ENCODE measurements at places on chromosomes 5 and 9.
A peak's percentile ranks its signal among the peaks of the same experiment; 100 is the strongest.

- peak; percentile 80 for DNase-seq
Measured at GRCh38 chr9:120571443-120572257, 8.3 kb downstream of the CDK5RAP2 start.

GRCh38 chr9:15149450-15149849, 157.6 kb downstream of the TTC39B start:
- DNase-seq, result no peak

GRCh38 chr9:18421391-18421790, 52.6 kb upstream of the ADAMTSL1 start:
- DNase-seq, result no peak

DNA sequence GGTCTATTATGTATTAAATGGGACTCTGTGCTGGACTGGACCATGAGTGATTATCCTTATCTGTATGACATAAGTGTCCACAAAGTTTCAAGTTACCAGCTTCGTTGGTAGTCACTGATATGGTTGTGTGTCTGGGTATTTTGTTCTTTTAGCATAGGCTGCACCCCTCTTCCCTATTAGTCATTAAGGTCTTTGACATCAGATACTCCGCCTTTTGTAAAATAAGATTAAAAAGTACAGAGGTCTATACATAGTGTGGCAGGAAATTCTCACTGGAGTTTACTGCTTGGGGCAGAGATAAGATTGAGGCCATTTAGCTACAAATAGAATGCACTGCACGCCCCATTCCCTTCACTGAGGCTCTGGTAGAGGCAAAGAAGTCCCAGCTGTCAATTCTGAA, 99.4 kb downstream of the TMEM215 start:
- DNase-seq, result no peak

GRCh38 chr5:166581826-166582225, 1709.6 kb upstream of the WWC1 start:
- DNase-seq, result no peak

DNA sequence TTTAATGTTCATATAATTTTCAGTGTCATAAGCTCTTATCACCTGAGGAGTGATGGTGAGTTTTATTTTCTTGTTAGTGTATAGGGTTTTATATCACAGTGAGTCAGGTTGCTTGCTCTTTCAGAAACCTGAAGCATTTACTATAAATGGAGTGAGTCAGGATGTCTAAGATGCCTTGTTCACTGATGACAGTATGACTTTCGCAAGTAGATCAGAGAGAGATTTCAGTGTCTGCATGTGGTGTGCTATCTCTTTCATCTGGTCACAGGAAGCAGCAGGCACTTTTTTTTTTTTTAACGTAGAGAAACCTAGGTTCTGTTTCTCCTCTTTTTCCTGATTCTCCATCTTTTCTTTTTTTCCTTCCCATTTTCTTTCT, 237.1 kb downstream of the DMRTA1 start:
- no peak for DNase-seq

GRCh38 chr5:157819502-157820115, 39.3 kb downstream of the CLINT1 start:
- no peak for DNase-seq

- no peak for DNase-seq
Measured at GRCh38 chr5:3026651-3027050, 275.2 kb upstream of the IRX2 start.

DNA sequence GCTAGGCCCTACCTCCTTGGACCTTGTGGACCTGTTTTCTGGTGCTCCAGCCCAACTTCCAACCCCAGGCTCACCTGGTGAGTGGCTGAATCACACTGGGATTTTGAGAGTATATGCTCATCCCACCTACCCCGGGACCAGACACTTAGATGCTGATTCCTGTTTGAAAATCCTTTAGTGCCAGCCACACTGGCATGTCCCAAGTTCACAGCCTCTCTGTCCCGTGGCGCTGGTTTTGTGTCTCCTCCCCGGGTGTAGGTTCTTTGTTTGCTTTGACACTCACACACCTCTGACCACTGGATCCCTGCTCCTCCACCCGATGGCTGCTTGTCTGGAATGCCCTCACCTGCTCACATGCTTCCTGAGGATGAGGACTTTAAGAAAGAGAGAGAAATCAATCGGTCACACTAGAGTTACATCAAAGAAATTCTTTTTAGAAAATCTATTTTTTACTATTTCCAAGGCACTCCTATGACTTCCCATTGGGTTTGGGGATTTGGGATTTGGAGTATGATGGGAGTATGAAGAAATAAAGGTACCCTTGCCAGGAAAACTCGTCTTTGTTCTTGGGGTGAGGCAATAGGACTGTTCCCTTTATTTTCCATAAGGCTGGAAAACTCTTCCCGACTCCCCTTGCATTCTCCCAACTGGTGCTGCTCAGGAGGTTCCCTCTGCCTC, 7.3 kb upstream of the SLC25A48 start:
- DNase-seq, result no peak

GRCh38 chr5:96569332-96569731, 92.8 kb upstream of the CAST start:
- no peak for DNase-seq

DNA sequence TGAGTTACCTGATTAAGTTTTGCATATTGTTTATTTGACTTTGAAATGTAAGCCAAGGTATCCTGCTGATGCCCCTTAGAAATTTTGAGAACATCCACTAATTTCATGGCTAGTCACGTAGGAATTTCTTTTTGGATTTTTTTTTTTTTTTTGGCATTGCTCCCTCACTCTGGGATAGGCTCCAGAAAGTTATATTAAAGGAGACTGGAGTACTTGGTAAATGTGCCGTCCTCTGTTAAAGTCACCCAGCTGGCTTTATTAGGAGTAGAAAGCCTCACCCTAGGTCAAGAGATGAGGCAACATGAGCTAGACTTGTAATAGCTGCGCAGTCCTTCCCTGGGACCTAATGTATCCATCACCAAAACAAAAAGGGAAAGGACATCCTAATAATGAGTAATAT, 3.1 kb downstream of the KCTD16 start:
- DNase-seq, result no peak

DNA sequence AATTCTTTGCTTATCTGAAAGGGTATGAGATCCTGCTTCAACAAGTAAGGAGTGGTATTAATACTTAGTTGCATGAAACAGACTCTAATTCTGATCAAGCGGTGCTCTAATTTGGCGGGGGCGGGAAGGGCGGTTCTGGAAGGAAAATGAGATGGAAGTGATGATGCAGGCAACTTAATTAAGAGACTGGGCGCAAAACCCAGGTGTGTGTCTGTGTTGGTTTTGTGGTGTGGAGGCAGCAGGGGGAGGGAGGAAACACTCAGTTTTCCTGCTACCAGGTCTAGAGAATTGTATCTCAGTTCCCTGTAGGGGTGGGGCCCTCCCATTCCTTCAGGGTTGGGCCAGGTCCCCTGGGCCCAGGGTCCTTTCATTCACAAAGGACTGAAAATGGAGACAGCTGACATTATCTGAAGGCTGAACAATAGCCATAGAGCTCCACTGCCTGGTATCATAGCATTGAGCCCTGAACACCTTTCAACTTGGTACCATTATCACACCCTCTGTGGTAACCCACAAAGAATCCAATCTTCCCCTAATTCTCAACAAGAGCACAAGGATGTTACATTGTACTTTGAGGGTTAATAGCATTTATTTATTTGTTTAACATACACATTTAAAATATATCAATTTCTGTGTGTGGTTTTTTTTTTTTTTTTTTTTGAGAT, 17.2 kb upstream of the C5orf47 start:
- no peak for DNase-seq

DNA sequence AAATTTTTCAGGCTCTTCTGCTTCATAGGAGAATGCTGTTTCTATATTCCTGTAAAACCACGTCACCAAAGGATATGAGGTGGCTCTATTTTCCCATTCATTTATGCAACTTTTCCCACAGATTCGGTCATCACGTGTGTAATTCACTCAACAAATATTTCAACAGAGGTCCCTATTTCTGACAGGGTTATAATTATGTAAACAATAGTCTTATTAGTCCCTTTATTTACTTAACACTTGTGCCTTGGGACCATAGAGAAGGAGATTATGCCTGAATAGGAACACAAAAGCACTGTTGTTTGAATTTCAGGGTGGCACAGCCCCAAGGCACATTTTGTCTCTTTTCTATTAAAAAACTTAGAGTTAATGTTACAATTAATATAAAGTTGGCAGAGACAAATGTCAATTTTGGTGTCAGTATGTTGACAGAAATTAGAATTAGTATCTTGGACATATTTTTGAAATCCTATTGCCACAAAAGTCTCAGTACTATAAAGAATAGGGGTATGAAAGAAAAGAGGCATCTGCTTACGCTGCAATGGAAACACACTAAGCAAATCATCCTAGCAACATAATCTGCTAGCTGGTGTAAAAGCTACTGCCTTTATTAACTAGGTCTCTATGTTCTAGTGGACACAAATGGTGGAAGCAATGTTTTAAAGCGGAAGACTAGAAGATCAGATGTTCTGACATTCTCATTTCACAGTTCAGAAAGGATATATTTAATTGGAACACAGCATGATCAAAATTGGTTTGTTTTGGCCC, 229.1 kb upstream of the TBCA start:
- DNase-seq, result no peak

- no peak for DNase-seq
Measured at GRCh38 chr5:27242258-27242626, 203.9 kb upstream of the CDH9 start.

- DNase-seq, result no peak
Measured at GRCh38 chr9:97848215-97848479, 4.9 kb upstream of the FOXE1 start.

- no peak for DNase-seq
Measured at GRCh38 chr5:143416411-143416810, 12.9 kb upstream of the NR3C1 start.

GRCh38 chr5:43312699-43313034, 545 bp downstream of the HMGCS1 start:
- no peak for DNase-seq

Data from caudate nucleus (tissue), 63 donors.